Stimulated activated CD4-positive, alpha-beta T cell treated with anti-CD3 and anti-CD28 coated beads, Interleukin-1b, Interleukin-23, amount 100 ng/mL, for 1 hour (primary cell): ENCODE measurements at places on chromosomes 12 and 14.

DNA sequence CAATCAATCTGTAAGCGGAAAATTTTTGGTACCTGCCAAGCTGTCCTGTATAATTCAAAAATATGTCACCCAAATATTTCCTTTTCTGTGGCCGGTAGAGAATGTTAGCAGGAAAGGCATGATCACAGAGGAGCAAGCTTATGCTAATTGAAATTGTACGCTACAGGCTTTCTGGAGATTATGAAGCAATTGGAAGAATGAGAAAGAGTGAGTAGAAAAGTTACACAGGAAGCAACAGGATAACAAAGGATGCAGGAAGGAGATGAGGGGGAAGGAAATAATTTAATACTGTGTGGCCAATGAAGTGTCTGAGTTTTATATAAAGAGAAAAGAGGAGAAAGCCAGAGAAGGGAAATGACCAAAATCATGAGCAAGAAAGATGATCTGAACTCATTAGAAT, 627.2 kb upstream of the STXBP6 start:
- DNase-seq, result no peak

DNA sequence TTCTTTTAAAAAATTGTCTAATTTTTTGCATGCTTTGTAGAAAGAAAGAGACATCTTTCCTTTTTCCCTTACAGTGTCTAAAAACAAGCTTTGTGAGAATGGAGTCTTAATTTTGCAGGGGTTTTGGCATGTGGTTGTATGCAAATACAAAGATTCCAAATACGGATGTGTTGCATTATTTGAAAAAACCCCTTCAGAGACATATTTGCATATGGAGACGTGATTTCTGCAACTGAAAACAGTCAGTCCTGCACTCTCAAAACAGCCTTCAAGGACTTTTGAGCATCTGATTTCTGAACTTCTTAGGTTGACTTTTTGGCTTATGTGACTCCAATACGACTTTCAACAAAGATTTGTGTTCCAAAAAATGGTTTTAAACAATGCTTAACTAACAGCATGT, 7.8 kb downstream of the IRAK3 start:
- no peak for DNase-seq

GRCh38 chr12:68866950-68867349, 59.0 kb downstream of the MDM2 start:
- DNase-seq, result no peak

DNA sequence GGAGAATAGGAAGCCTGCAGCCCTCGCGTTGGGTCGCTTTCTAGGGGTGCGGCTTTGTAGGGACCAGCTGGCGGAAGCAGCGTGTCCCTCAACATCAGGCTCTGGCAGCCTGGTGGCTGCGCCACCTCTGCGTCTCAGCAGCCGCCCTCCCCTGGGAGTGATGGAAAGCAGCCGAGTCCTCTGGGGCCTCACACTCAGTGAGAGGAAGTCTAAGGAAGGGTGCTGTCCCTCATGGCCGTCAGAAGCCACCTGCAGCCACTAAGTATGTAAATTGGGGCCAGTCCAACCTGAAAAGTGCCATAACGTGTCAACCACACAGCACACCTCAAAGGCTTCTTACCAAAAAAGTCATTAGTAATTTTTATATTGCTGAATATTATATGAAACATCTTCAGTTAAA, 80.3 kb downstream of the WDR20 start:
- DNase-seq, result no peak

DNA sequence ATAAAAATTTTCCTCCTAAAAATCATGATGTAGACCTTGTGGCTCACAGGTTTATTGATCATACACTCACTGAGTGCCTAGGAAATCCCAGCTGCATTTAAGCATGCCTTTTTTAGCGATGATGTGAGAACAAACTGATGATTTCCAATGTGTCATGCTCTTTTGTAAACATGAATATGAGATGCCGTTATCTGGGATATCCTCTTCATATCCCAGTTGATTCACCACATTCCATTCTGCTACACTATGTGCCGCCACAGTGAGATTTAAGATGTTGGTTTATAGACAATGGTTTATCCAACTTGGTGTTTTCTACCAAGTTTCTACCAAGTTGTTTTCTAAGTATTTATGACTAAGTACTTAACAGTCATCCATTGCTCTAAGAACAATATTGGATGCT, 5.2 kb downstream of the OR4E1 start:
- DNase-seq, result no peak

- DNase-seq, result no peak
Observed at GRCh38 chr12:47121146-47121545, 41.4 kb upstream of the AMIGO2 start.

DNA sequence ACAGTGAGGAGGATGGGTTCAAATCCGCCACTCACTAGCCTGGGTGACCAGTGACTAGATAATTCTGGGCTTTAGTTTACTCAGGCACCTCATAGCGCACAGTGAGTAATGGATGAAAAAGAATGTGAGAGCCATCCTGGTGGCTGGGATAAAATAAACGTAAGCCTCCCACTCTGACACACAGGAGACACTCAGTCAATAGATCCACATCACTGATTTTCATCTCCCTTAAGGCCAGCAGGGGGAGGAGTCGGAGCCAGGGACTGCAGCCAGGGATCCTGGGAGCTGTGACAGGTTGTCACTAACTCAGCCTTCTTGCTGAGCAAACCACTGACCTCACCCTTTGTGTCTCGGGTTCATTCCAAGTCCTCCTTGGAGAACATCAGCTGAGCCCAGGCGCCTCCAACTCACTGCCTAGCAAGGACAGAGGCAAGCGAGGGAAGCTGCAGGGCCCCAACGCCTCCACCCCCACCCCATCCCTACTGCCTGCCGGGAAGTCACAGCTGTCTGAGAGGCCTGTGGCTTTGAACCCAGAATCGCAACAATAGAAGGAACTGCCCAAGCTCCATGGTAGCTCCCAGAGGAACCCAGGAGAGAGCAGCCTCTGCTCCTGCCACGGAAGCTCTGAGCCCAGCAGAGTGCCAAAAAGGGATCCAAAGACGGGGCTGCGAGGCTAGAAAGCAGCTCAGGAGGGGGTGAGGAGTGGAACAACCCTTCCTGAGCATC, 30.7 kb downstream of the PXN start:
- DNase-seq, result no peak

DNA sequence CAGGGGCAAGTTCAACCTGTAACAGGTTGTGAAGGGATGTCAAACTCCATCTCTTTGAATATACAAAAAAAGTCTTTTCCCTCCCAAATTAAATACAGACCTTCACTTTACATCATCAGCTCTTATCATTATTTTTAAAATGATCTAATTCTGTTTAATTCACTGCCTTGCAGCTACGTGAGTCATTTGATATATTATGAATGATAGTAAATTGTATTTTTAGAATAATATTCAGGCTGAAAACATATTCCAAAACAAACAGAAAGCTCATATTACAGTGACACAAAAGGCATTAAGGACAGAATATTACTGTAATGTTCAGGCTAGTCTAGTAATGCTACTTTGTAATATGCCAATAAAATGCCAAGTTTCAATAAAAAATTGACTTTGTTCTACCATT, 53.3 kb downstream of the BCAT1 start:
- DNase-seq, result no peak

DNA sequence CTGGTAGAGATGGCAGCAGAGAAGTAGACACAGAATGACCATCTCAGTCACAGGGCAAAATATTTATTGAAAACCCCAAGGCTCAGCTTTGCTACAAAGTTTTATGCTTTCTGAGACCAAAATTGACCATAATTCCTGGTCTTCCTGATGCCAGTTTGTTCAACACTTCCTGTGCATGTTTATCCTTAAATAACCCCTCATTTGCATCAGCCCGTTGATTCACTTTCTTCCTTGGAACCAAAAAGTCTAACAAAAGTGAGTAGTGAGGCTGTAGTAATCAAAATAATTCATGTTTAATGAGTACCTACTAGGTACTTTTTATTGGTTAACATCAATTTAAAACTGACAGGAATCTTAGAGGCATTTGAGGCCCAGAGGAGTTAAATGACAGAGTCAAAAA, 51.7 kb downstream of the TRHDE start:
- DNase-seq, result no peak

DNA sequence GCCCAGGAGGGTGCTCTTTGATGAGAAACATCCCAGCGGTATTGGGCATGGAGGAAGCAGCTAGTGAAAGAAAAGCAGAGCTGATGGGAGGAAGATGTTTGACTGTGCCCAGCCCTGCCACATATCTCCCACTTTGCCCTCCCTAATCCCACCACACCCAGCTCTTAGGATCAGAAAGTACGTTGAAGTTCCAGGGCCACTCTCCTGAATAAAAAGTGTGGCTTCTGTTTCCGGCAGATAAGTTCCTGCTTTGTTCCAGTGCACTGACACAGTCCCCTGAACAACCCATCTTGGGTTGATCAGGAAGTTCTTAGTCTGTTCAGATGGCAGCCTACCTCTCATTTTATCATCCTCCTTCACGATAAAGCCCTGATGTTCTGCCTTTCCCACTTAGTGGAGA, 16.5 kb downstream of the TPCN1 start:
- no peak for DNase-seq

DNA sequence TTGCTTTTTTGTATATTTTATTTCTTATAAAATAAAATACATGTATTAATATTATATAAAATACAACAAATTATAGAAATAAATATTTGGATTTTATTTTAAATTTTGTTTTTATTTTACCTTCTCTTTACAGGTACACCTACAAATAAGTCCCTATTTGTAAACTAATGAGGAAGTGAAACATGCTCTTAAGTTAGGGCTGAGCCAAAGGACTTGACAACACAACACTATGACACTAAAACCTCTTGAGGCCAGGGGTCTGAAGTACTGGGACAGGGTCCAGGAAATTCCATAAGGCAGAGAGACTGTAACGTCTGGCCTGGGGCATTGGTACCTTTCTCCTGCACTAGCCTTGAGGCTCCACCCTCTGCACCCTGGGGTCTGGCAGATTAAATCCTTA, 293.2 kb downstream of the FOXN3 start:
- DNase-seq, result no peak

DNA sequence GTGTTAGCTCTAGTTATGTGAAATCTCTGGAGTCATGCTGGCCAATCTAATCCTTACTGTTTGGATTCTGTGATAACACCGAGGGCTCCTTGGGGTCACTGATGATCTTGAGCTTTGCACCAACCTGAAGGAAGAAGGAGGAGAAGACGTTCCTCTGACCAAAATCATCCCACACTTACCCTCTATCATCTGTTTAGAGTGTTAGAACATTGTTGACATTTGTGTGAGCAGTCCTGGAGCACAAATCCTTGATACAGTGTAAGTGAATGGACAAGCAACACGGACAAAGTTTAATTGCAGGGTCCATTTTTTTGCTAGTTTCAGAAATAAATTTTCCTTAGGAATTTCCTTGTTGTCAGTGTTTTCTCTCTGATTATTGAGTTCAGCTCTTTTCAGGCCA, 181.7 kb downstream of the AKAP6 start:
- DNase-seq, result no peak

GRCh38 chr14:29311983-29312382, 545.4 kb downstream of the FOXG1 start:
- no peak for DNase-seq

GRCh38 chr14:92780444-92781232, 13.5 kb upstream of the GOLGA5 start:
- DNase-seq, result no peak

DNA sequence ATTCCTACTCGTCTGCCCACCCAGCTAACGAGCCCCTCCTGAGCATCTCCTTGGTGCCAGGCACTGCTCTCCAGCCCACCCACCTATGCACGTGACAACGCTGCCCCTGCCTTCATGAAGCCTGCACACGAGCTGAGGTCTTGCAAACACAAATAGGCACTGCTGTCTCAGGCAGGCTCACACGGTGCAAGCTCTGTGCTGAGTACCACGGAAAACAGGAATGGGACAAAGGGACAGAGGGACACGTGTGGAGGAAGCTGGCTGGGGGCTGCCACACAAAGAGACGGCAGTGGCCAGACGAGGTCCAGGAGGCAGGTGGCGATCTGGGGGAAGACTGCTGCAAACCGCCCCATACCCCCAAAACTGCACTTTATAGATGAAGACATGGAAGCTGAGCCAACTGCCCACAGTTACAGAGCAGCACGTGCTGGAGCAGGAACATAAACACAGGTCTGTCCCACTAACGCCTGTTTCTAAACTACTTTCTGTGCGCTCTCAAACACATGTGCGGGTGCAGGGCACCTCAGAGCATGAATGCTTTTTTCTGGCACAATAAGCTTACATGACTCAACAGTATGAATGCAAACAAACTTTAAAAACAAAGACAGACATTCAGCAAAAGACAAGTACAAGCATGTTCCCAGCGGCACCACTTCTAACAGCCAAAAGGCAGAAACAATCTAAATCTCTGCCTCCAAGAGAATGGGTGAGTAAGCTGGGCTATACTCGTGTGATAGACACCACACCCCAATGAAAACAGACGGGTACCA, 64.5 kb downstream of the AMN start:
- DNase-seq, result no peak

GRCh38 chr12:28034271-28034670, 61.7 kb upstream of the PTHLH start:
- no peak for DNase-seq

- no peak for DNase-seq
Observed at GRCh38 chr14:22819151-22819988, 4.1 kb upstream of the SLC7A7 start.

DNA sequence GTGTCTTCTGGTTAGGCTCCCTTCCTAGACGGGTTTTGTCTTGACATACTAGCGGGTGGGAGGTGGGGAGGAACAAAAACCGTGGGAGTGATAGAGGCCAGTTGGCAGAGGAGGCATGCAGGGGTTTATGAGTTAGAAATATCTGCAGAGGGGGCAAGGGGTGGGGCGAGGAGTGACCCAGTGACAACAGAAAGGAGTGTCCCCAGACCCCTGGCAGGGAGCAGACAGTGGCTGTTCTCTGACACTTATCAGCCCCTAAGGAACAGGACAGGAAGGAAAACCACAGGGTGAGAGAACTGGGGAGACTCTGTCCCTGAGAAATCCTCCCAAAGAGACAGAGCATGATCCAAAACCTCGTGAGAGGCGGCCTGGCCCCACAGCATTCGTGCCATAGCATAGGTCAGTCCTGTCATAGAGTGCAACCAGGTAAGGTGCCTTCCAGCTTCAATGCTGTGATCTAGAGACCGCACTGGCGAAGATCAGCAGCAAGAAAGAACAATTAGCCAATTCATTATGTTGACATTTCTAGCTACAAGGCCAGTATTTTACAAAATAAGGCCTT, 141.4 kb downstream of the CRADD start:
- no peak for DNase-seq

DNA sequence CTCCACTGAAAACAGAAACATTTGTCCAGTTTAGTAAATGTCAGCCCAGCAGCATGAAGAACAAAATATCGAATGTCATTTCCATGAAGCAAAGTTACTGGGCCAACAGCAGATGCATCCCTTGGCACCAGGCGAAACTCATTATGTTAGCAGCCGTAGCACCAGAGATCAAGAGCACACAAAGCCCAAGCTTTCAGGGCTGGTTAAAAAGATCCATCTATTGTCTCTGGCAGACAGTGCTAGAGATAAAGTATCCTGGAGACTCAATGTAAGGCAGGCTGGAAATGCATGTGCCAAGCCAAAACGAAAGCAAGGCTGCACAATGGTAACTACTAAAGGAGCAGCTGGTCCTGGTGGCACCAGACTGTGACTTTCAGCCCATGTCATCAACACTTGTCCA, 120.3 kb upstream of the PLEKHG7 start:
- no peak for DNase-seq
